ENCODE measurements at places on chromosomes 3 and 15.

GRCh38 chr3:49489247-49489646 lies 19.2 kb downstream of the DAG1 start:
- no peak for DNase-seq

GRCh38 chr3:162338514-162338913 lies 841.9 kb downstream of the OTOL1 start:
- DNase-seq: no peak

DNA sequence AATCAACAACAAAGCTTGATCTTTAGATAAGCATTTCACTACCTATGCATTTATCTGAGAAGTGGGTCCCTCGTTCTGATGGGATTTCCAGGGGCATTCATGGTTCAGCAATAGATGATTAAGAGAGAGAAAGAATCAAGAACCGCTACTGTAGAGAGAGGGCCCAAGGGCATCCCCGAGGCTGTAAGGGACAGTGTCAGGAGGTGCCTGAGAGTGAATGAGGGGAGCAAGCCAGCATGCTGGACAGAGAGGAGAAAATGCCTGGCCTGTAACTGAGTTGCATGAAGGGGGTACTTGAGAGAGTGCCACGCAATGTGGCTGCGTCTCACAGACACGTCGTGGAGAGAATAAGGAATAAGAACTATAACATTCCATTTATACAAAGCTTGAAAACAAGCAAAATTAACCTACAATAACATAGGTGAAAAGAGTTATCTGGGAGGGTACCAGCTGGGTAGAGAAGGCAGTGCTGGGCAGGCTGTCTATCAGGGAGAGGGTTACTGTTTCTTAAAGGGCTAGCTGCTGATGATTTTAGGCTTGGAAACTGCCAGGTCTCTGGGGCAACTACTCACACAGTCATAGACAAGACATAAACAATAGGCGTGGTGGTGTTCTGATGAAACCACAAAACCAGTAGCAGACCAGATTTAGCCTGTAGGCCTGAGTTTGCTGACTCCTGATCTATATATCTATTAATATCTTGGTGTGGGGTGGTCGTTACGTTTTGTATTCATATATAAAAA lies 374.6 kb upstream of the CFAP20DC start:
- no peak for DNase-seq

DNA sequence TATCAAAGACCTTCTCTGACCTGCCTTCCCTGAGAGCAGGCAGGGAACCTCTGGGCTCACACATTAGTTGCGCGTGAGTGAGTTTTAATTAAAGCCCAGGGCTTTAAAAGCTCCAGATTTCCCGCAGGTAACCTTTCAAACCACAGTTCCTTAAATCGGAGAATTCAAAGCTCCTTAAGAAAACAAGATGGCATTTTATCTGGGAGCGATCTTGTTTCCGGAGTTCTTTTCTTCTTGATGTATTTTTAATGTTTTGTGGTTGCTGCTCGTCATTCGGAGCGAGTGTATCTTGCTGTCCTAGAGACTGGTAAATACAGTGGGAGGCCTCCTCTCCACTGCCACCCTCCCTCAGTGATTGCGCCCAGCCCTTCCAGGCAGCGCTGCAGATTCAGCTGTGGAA lies 284.3 kb downstream of the CLSTN2 start:
- DNase-seq: no peak

- no peak for DNase-seq
Measured at GRCh38 chr15:52069559-52069958, 43.0 kb downstream of the BCL2L10 start.

DNA sequence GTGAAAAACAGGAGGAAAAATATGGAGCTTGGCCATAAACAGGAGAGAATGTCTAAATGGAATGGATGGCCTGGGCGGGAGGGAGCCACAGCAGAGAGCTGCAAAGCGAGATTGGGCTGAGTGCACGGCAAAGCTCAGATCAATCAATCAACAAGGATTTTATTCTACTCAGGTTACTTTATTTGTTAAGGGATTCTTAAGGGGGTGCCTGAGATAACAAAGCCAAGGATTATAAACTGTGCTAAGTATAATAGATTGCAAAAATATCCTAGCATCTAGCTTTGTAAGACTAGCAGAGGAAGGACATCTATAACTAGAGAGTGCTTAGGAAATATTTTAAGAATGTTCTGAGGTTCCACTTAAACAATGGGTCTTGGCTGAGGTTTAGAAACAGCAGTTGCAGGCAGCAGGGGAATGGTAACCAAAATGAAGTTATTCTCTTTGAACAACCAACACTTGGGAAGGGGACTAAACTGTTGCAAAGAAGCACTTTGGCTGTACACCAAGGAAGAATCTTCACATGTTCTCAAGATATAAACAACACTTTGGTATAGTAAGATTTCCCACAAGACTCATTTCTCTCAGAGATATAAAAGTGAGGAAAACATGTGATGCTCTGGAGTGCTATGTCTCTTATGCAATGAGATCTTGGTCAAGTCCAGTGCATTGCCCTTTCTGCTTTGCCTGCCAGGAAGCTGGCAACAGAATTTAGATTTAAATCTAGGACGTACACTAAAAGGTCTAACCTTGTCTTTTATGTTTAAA lies 35.5 kb downstream of the TMEM212 start:
- DNase-seq: no peak

- DNase-seq: no peak
Measured at GRCh38 chr3:148778926-148779325, 48.7 kb upstream of the CPB1 start.

GRCh38 chr3:163391407-163392181 lies 1686.7 kb downstream of the SI start:
- no peak for DNase-seq

DNA sequence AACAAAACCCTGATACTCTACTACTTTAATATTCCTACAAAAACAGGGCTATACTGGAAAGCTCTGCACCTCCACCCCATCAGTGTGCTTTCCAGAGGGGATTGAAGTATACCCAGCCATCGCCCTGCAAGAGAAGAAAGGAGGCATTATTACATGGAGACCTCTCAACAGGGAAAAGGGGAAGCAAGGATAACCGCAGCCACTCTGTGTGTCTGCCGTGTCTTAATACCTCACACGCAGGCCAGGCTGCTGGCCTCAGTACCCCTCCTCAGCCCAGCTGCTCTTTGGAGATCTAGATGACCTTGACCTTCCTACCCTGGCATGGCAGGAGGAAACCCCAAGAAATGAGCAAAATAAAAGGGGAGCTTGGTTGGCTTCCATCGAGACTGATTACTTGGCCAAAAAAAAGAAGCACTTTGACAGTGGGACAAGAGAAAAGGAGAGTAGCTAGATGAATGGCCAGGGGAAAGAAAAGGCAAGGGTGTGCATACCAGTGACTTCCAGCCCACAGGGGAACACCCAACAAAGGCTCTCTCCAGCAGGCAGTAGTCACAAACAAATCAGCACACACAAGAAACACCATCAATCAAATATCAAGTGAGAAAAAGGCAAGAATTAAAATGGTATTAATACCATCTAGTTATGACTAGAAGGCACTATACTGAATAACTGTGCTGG lies 129.4 kb downstream of the STT3B start:
- DNase-seq: no peak

DNA sequence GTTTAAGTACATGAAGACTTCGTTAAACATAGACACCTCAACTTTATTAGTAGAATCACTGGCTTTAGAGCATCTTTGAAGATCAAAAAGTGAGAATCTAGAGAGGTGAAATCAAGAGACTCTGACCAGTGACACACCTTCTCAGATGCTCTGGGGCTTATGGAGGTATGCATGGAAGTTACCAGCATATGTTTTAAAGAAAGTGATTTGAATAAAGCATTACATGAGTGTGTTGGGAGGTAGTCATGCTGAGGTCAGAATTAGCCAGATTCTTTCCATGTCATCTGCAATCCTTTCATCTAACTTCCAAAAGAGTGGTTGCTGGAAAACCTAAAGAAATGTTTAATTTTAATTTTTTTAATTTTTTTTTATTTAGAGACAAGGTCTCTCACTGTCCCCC lies 658.0 kb upstream of the GOLIM4 start:
- no peak for DNase-seq

DNA sequence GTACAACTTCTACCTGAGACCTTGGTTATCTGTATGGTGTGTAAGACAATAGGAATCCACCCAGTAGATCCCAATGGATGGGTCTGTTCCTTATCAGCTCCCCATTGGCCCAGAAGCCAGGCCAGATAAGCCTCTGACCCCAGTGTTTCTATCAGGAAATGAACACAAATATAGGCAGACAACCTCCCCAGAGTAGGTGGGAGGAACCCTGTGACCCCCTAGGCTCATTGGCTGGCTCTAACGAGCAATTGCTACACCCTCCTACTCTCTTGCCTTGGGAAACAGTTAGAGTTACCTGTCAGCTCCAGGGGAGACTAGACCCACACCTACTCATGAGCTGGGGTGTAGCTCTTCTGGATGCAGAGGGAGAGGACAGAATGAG lies 299.9 kb downstream of the UACA start:
- no peak for DNase-seq

GRCh38 chr15:99228120-99228770 lies 21.1 kb downstream of the TTC23 start:
- DNase-seq: no peak

GRCh38 chr3:22419261-22419660 lies 668.3 kb upstream of the ZNF385D start:
- no peak for DNase-seq

DNA sequence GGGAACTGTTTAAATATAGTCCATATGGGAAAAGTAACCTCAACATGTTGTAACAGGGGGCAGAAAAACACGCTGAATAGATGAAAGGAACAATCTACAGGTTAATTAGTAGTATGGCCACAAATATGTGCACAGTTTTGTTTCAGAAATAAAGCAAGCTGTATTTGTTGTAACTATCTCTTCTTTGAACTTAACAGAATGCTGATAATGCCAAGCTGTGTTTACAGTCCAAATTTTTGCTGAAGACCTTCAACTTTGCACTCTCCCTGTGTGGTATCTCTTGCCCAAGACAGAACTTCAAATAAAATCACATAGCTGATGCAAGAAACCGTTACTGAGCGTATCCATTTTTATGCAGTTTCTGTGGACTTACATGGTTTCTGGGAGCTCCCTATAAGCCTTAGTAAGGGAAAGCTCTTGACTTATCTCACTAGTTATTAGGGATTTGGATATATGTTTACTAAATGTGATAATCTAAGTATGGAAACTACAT lies 425.4 kb upstream of the TPRG1 start:
- DNase-seq: no peak

DNA sequence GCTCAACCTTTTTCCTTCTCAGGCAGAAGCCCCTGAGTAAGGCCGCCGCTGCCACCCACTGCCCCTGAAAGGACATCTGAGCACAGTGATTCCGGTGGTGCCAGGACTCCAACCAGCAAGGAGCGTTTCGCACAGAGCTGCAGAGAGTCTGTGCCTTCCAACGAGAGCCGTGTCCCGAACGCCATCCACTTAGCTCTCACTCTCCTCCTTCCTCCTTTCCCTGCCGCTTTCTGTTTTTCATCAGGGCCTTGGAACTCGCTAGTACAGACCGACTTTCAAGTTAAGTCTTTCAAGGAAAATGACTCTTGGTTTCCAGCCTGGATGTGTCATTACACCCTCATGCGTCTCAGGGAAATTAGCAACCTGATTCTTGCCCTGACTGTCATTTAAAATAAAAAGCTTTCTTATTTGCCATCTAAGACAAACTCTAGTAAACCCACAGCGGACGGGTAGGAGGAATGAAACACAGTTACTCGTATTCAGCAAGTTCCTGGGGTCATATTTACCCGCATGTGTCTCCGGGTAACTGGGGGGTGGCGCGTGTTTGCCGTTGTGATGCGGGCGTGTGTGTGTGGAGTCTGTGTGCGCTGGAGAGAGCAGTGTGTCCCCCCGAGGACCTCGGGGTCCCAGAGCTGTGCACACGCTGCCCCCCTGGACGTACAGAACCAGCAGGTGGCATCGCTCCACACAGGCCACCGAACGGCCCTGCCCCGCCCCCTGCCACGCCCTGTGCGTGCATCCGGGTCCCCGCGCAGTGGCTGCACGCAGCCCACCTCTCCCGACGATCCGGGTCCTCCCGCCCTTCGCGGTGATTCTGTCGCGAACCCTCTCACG lies 30.4 kb upstream of the ALDH1A3 start:
- peak; percentile 22 for DNase-seq

DNA sequence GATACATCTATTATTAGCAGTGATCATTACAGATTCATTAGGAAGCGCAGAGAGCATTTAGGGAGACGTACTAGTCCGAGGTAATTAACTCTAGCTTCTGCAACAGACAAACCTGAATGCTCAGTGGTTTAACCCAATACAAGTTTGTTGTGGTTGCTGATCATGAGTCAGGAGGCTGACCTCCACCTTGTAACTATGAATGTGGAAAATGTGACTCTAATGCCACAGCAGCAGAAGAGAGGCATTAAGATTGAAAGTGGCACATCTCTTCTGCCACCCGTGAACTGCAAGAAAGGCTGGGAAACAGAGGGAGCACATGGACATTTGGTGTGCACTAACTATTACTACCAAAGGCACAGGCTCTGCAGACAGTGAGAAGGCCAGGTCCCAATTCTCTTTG lies 71.2 kb upstream of the C3orf80 start:
- no peak for DNase-seq

GRCh38 chr3:8329598-8329997 lies 172.0 kb upstream of the LMCD1 start:
- DNase-seq: no peak

DNA sequence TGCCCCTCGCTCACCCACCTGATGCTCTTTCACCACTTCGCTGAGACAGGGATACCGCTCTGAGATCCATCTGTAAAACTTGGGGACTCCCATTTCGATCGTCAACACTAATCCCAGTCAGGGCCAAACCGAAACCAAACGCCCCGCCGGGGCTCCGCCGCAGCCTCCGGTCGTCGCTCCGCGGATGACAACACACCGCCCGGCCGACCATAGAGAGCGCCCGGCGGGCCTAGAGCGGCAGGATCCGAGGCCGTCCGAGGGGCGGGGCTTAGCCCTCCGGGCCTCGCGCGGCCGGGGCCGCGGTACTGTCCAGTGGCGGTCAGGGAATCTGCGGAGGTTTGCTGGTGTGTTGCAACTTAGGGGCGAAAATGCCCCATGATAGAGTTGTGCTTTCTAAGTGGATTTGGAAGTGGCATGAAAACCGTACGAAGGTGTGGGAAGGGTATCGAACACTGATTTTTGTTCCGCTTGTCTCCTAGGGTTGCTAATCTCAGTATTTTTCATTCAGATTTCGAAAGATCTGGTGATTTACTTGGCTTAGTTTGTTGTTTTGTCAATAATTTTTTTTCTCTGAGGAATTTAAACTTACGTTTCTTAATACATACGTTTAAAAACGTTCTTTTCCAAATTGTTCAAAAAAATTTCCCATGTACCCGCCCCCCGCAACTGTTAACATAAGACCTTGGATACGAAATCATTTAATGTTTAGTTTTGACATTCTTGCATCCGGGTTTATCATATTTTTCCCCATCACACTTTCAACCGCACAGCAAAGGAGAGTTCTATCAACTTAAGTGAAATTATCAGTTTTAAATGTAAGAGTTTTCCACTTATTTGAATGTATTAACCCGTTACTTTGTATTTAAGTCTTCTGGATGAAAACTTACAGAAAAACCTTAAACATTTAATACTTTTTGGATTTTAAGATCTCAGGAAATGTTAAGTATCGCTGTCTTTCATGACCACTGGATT lies at the start of gene XRN1:
XRN1 (minus strand) TSS at position 186 of the 972 bp plus-strand sequence; CDS start at position 93, 93 bp downstream.
- DNase-seq: peak; percentile 83

- DNase-seq: no peak
Measured at GRCh38 chr15:77178411-77178810, 107.5 kb upstream of the TSPAN3 start.

Measured in anterior cingulate cortex (tissue), 58 donors.